ENCODE measurements at places on chromosomes 7 and 10.

GRCh38 chr10:131846240-131847101 is 54.3 kb upstream of the PPP2R2D start:
- DNase-seq = no peak

- DNase-seq = no peak
These were observed 125.3 kb downstream of the ATXN7L1 start for GRCh38 chr7:105751054-105751453.

DNA sequence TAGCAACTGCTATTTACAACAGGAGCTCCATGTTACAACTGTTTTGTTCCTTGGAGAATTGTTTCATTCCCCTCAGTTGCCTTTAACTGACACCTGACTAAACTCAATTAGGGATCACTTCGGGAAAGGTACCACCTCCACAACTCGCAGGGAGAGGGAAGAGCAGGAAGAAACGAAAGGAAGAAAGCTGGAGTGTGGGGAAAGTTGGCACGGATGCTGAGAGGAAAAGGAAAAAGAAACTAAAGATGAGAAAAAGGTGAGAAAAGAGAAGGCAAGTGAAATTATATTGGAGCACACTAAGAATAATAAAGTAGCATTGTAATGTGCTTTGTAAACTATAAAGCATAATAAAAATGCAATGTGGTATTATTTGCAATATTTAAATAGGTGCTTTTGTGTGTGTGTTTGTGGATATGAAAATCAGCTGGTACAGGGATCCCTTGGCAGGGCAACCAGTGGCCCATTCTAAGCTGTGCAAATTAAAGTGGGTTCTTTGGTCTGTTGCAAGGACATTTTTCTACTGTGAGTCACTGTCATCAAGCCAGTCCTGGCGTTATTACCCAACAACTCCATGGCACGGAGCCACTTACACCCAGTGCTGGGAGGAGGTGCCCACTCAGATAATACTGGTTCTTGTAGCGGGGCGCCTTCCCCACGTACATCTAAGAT is 45.9 kb downstream of the HIPK2 start:
- DNase-seq = no peak

DNA sequence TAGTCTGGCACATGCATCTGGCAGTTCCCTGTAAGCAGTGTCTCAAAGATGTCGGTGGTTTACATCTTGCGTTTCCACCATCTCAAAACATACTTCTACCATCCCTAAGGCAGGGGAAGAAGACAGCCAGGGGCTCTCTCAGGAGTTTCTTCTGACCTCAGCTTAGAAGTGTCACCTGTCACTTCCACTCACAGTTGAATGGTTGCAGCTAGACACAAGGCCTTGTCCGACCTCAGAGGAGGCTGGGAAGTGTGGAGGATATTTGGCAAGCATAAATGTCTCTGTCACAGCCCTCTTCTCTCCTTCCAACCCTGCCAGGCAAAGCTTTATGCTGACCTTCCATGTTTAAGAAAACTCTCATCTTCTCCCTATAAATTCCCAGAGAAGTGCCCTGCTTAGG is 193.3 kb downstream of the HERPUD2 start:
- DNase-seq = no peak

- no peak for DNase-seq
These were observed 304.0 kb downstream of the ARHGAP12 start for GRCh38 chr10:31624611-31625010.

Measured in SHP77 treated with DMSO at 0.1 percent for 48 hours (cell line).